LNCaP clone FGC (cell line): ENCODE measurements at places on chromosomes 3 and 15.
A peak's percentile ranks its signal among the peaks of the same experiment; 100 is the strongest.

DNA sequence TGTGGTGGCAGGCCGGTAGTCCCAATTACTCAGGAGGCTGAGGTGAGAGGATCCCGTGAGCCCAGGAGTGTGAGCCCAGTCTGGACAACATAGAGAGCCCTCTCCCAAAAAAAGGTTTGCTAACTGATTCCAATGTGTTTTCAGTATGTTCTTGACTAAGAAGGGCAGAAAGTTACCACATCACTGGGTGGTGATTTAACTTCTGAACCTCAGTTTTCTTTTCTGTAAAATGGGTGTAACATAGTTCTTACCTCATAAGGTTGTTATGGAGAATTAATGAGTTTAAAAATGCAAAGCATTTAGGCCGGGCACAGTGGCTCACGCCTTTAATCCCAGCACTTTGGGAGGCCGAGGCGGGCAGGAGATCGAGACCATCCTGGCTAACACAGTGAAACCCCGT lies 28.5 kb upstream of the RAF1 start:
- DNase-seq, result no peak

DNA sequence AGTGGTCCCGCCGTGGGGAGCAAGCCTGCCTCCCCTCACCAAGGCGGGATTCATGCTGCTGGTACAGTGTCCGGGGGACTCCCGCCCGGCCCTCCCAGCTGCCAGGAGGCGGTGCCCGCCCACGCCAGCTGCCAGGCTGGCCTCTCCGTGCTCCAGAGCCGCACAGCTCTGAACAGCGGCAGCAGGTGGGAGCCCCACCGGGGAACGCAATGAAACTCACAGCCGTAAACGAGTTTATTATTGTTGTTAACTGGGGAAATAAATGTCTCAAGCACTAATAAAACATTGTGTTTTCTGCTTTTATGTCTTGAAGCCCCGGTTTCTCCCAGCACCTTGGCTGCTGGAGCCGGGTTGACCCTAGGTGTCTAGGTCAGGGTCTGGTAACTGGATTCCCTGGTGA lies 317.7 kb upstream of the TLE3 start:
- DNase-seq, result no peak

GRCh38 chr15:61851955-61852354 lies 208.3 kb downstream of the VPS13C start:
- no peak for DNase-seq

DNA sequence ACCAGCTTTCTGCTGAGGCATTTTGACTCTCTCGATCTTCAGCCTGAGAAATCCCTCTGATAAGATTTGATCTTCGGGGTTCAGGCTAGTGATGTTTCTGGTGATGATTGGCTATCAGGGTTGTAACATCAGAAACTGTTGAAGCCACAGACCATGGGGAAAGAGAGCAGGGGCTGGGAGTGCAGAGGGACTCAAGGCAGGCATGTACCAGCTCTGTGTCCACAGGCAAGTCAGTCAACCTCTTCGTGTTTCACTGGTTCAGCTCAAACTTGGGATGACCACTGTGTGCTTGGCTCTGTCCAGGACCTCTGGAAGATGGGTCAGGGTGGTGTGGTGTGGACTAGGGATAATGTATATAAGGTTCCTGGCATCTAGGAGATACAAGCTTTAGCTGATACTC lies 116.5 kb downstream of the EEFSEC start:
- DNase-seq, result no peak

GRCh38 chr15:42079401-42079908 lies 14.9 kb downstream of the PLA2G4D start:
- no peak for DNase-seq

- no peak for DNase-seq
Measured at GRCh38 chr3:139227827-139228226, 116.0 kb upstream of the MRPS22 start.

GRCh38 chr3:126672741-126673140 lies 17.8 kb upstream of the TXNRD3 start:
- no peak for DNase-seq

DNA sequence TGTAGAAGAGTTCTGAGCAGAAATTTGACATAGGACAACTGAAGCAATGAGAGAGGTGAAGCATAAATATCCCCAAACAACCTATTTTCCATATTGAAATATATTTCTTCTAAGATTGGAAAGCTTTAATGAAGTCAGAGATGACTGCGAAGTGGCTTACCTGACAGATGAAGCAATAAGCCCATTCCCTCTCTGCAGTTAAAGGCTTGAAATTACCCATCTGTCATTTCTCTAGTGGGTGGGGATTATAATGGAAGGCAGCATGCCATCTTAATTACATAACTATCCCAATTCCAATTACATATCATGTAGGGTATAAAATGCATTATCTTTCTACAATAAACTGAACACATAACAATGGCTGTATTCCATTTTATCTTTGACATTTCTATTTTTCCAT lies 1070.5 kb downstream of the SI start:
- no peak for DNase-seq

DNA sequence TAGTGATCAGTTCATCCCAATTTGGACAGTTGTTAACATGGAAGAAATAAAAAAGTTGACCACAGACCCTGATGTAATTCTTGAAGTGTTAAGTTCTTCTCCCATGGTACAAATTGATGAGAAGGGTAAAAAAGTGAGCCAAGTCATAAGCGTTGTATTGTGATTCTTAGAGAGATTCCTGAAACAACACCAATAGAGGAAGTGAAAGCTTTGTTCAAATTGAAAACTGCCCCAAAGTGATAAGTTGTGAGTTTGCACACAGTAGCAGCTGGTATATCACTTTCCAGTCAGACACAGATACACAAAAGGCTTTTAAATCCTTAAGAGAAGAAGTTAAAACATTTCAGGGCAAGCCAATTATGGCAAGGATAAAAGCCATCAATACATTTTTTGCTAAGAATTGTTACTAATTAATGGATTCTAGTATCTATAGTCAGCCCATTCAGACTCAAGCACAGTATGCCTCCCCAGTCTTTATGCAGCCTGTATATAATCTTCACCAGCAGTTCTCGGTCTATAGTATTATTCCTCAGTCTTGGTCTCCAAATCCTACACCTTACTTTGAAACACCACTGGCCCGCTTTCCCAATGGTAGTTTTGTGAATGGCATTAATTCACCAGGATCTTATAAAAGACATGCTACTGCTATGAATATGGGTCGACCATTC lies 38.2 kb downstream of the CDIN1 start:
- no peak for DNase-seq

DNA sequence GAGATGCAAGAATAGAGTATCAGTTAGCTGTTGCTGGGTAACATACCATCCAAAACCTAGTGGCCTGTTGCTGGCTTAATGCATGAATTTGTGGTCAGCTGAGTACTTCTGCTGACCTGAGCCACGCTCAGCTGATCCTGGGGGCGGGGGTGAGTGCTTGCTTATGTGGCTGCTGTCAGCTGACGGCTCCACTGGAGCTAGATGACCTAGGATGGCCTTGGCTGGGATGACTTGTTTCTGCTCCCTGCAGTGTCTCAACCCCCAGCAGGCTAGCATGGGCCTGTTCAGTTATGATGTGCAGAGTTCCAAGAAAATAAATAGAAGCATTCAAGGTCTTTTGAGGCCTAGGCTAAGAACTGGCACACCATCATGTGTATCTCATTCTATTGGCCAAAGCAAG lies 63.9 kb downstream of the FBLN2 start:
- no peak for DNase-seq

DNA sequence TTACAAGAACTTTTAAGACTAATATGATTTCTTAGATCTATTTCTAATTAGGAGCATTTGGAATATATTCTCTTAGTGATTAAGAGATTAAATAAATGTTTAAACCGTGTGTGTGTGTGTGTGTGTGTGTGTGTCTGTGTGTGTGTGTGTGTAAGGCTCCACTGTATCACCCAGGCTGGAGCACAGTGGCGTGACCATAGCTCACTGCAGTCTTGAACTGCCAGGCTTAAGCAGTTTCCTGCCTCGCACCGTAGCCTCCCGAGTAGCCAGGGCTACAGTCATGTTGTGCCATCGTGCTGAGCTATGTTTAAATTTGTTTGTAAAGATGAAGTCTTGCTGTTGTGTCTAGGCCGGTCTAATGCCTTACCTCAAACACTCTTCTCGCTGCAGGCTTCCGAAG lies 109.4 kb downstream of the KLHL25 start:
- no peak for DNase-seq

GRCh38 chr3:87318617-87319021 lies 42.2 kb upstream of the POU1F1 start:
- DNase-seq, result peak; percentile 38

DNA sequence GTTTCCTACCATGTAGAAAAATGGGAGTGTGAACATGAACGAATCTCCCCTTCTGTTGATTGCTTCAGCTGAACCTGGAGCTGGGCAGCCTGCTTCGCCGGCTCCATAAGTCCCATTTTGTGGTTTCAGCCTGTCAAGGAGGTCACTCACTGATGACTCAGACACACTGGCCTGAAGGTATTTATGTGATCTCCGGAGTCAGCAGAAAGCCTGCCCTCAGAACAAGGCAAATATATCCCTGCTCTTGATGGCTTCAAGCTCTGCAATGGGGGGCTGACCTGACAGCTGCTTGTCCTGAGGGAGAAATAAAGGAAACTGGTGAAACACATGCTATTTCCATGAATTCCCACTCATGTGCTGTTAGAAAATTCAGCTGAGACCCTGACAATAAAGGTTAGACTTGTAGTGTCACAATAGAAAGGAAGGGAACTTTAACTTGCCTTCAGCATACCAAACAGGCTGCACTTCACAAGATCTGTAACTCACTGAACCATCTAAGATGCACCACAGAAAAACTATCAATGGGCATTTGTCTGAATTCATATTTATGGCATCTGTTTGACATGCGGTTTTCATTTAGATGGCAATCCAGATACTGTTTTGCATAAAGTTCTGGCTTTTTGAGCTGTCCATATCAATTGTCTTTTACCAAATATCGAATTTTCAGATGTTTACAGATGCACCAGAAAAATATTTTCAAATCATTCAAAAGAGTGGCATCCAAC lies 282.0 kb upstream of the VEPH1 start:
- no peak for DNase-seq

DNA sequence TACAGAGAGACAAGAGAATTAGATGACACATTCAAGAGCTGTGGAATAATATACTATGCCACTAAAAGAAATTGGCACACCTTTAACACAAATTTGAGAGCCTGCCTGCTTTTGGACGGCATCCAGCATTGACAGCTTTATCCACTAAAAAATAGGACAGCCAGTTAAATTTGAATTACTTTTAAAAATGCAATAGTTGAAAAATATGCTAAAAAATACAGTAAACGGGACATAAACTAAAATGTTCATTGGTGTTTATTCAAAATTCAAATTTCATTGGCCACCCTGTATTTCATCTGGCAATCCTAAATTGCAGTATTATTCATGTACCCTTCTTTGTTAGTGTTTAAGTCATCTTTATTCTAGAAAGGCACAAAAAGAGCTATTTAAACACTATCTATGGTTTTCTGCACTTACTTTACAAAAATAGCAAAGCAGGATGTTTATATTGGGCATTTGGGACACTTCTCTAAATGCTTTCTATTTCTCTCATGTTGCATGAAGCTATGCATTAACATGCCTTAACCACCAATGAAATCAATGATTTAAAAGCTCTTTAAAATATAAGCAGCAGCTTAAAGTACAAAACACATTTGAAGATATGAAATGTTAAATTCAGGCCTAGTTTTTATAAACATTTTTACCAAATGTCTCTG lies 160.1 kb downstream of the NEK10 start:
- DNase-seq, result no peak

- no peak for DNase-seq
Measured at GRCh38 chr15:90807786-90808086, 60.7 kb upstream of the FURIN start.

DNA sequence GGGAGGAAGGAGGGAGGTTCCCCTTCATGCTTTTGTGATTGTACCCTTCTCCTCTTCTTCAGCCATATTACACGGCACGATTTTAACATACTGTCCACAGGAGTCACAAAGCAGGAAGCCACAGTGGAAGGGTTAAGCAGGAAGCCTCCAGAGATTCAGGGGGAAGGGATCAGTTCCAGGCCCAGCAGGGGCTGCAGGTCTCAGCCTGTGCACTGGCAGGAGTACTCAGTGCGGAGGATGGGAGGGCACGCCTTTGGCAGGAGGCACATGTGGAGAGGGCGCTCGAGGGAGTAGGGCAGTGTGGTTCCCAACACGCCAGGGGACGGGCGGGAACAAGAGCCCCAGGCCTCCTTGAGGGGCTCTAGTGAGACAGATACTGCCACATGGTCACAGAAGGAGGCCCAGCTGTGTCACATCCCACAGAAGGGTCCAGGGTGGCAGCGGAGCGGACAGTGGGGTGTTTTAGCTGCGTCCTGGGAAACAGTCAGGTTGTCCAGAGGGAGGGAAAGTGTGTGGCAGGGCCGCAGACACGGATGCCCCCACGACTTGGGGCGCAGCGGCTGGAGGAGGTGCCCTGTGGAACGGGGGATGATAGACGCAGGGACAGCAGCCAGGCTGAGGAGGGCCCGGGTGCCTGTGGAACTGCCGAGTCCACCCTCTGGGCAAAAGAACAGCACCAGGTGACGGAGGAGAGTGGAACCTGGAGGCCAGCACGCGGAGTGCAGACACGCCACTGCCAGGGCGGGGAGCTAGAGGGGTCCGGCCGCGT lies 77.5 kb downstream of the CHSY1 start:
- no peak for DNase-seq

DNA sequence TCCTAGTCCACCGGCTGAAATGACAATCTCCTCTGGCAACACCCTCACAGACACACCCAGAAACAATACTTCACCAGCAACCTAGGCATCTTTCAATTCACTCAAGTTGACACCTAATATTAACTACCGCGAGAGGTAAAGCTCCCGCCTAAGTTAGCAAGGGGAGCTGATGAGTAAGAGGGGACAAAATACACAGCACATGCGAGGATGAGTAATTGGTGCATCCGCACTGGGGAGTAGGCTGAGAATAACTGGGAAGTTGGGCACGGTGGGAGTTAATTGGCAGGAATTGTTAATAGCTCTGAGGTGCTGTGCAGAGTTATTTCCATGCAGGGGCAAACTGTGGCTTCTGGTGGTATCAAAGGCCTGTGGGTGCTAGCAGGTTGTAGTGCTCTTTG lies 14.5 kb upstream of the PLD1 start:
- no peak for DNase-seq

DNA sequence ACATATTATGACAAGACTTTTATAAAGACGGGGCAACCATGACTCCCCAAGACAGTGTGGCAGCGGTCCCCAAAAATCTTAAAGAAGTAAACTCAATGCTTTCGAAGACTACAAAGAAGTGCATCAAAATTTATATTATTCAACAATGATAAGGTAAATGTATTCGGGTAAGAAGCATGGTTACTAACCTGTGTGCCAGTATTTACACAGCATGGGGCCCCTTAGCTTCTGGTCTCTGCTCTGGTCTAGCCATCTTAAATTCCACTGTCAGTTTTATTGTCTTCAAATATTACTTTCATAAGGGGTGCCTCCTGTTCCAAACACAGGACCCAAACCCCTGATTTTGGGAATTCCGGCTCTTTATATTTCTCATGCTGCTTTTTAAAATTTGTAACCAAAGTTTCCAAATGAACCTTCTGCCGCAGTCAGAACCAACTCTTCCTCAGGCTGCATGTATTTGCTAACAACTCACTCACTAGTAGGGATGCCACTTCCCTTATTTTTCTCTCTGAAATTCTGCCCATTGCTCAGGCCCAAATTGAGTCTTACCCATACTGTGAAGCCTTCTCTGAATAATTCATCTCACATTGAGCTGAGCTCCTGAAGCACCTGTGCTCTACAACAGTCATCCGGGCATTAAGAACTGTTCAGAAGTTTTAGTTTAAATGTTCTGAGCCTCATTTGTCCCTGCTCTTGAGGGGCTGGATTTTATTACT lies 1.2 kb downstream of the TTC23 start:
- no peak for DNase-seq
